ENCODE measurements at places on chromosomes 13 and 19.

GRCh38 chr19:56110515-56111448 lies 10.3 kb downstream of the ZNF787 start:
- DNase-seq, result no peak

GRCh38 chr13:36430247-36431203 lies 1.8 kb upstream of the CCNA1 start:
- DNase-seq, result peak; percentile 8

DNA sequence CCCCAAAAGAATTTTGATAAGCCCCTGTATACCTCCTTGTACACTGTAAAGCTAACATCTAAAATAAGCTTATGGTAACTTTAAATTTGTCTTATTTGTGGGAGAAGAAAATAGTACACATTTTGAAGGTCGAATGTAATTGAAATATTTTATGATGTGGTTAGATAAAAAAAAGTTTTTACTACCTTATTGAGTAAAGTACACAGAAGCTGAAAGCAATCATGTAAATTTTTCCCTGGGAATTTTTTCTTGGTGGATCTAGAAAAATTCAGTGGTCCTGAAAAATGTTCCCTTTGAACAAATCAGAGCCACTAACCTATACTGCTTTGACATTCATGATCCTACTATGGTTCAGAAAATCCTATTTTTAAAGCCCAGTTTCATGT lies 46.9 kb downstream of the SIPA1L3 start:
- DNase-seq, result no peak

DNA sequence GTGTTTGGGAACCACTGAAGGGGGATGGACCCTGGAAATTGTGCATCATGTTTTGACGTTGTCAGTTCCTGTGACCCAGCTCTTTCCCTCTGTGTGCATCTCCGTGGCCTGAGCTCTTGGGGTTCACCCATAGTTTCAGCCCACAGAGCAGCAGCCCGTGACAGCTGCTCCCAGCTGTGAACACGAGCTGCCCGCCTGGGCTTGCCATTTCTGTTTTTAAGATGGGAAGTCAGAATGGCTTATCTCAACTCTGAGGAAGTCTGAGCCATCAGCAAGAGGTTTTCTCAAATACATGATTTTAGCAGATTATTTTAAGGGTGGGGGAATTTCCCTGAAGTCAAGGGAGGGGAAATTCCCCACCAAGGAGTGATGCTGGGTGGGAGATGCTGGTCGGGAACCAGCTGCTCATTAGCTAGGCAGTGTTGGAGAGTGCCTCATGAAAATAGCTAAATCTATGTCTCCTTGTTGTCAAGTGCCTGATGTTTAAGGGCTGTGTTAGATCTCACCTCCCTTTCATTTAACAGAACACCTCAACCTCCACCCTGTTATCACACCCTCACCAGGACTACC lies 34.8 kb upstream of the C1QTNF9 start:
- DNase-seq, result no peak

DNA sequence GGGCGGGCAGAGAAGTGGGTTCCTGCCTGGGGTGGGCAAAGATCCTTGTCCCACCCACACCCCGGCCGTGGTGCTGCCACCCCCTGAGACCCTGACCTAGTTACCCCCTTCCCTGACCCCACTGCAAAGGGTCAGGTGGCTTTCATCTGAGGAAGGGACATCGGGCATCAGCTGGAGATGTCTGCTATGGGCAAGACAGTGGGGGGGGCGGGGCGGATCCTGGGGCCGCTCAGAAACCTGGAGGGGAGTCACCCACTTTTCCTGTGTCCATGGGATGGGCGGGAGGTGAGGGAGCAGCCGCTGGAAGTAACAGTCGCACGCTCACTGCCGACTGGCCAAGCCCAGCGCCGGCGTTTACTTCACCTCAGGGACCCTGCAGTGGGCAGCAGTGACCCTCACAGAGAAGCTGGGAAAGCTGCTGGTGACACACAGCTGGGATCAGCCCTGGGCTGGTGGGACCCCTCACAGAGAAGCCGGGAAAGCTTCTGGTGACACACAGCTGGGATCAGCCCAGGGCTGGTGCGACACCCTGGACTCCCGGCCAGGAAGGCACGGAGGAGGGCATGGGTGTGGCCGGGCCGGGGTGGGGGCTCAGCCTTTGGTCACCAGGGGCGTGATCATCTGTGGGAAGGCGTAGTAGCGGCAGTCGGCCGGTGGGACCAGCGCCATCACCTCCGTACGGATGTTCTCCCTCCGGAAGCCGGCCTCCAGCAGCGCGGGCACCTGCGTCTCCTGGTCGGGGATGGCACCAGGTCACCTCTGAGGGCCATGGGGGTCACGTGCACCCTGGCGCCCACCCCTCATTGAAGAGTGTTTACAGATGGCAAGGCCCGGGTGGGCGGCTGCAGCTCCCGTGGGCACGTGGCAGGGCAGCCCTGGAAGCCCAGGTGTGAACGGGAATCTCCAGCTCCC lies 4.3 kb downstream of the GAMT start:
- DNase-seq, result no peak

DNA sequence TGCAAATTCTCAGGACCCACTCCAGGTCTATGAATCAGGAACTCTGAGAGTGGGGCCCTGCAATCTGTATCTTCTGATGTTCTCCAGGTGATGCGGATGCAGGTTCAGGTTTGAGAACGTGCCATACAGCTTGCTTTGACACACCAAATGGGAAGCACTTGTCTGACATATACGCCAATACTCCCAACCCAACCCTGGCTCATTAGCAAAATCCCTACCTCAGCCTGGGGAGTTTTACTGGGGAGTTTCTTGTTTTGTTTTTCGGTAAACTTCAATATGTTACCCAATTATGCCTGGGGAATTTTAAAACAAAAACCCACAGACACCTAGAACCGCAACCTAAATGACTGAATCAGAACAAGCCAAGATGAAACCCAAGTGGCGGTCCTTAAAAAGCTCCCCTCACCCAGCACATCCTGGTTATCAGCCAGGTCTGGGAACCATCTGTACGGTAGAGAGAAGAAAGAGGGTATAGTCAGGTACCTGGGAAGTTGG lies 41.2 kb downstream of the ABCC4 start:
- no peak for DNase-seq

- no peak for DNase-seq
Observed at GRCh38 chr13:113875837-113876281, 12.0 kb upstream of the GAS6 start.

- peak; percentile 87 for DNase-seq
Observed at GRCh38 chr19:51926784-51927741, at the start of gene ZNF613. ZNF613 (plus strand) TSS chr19:51927472; CDS start chr19:51936221, 8,749 bp downstream.

GRCh38 chr19:18450021-18450930 lies 12.3 kb upstream of the ISYNA1 start:
- no peak for DNase-seq

- no peak for DNase-seq
Observed at GRCh38 chr13:80036845-80037504, 304.0 kb downstream of the SPRY2 start.
